Activated CD8-positive, alpha-beta T cell treated with anti-CD3 and anti-CD28 coated beads for 36 hours (primary cell): ENCODE measurements at places on chromosomes 7 and 10. TPM values are rescaled to one million over a fixed set of nuclear protein-coding genes. Genes with fewer than 3 reads are reported as not detected.

The ENTPD1 gene
- 4.6 TPM for total RNA-seq

GRCh38 chr7:134992626-134993179 lies 6.4 kb downstream of the AGBL3 start:
- peak; percentile 70 for DNase-seq

The PHYH gene
- total RNA-seq = 14.6 TPM

GRCh38 chr10:32061440-32061839 lies 5.2 kb upstream of the KIF5B start:
- no peak for DNase-seq

- no peak for DNase-seq
Observed at GRCh38 chr7:30913821-30914515, 2.3 kb downstream of the AQP1 start.

GRCh38 chr7:1486571-1486970 lies 17.6 kb downstream of the INTS1 start:
- DNase-seq = no peak

GRCh38 chr10:13349463-13350274 lies 1.6 kb upstream of the SEPHS1 start:
- peak; percentile 66 for DNase-seq

The CALCR gene
- total RNA-seq = not detected

GRCh38 chr7:71009636-71010035 lies 122.3 kb upstream of the GALNT17 start:
- DNase-seq = no peak

The GIMAP2 gene
- 42.2 TPM for total RNA-seq

The CYP51A1 gene
- total RNA-seq = 57.2 TPM

DNA sequence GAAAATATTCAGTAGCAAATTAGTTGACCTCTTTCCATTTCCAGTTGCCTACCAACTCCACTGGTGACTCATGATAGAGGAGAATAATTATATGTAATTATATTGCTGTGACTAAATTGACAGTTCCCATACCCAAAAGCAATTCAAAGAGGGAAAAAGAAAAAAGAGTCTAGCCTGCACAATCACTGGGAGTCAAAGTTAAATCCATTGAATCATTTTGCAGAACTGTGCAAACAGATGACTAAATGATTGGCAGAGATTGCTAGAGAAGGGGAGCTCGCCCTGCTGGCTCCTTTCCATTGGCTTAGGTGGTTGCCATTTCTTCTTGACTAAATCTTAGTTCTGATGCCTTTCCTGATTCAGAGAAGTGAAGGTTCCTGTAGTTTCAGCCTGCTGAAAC lies 1228.6 kb upstream of the SORCS1 start:
- no peak for DNase-seq

GRCh38 chr10:98427011-98427515 lies 12.1 kb upstream of the PYROXD2 start:
- no peak for DNase-seq

GRCh38 chr7:105610165-105610930 lies 29.1 kb upstream of the EFCAB10 start:
- DNase-seq = no peak

GRCh38 chr10:34988397-34989067 lies 101.6 kb downstream of the CUL2 start:
- DNase-seq = no peak

- no peak for DNase-seq
Observed at GRCh38 chr7:1087952-1088920, at the start of gene GPER1. Gene GPER1, plus strand, starts transcription at chr7:1088113. Its CDS starts 3,616 bp downstream, at chr7:1091729.

The SMKR1 gene
- total RNA-seq = 2.6 TPM

The ZNF735 gene
- not detected for total RNA-seq

GRCh38 chr10:110023785-110024465 lies 16.1 kb downstream of the ADD3 start:
- no peak for DNase-seq

The CXCL12 gene
- total RNA-seq = not detected

DNA sequence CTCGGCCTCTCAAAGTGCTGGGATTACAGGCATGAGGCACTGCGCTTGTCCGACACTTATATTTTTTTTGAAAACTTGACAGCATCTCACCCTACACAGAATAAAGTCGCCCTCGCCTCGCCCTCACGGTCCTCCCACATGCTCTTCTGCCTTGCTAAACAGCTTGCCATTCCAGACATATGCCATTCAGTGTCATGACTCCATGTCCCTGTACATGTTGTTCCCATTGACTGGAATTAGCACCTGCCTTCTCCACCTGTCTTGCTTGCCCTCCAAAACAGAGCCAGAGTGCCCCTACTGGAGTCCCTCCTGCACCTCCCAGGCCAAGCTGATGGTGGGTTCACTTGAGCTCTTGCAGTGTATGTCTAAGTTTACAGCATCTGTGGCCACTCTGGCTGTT lies 6.2 kb downstream of the NIPSNAP2 start:
- no peak for DNase-seq

DNA sequence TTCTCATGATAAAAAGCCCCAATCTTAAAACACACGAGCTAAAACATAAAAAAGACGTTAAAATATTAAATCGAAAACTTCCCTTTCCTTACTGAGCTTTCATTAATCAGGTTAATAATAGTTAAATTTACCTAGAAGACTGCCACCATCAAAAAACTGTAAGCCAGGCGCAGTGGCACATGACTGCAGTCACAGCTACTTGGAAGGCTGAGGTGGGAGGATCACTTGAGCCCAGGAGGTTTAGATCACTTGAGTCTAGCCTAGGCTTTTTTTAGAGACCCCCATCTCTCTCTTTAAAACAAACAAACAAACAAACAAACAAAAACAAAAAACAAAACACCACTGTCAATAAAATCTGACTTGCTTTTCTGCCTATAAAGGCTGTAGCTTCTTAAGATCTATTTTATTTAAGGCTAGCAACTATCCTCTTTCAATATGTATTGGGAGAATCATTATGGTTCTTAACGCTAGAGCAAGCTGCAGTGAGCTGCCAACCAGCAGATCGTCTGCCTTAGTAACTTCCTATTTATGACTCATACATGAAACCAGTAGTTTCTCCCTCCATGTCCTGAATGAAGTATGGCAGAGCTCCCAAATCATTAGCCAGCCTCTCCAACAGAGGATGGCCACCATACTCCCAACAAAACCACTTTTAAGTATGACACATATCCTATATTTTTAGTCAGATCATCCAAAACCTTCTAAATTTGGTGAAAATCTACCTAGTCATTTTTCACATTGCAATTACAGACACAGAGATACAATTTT lies 163.7 kb downstream of the SRPK2 start:
- peak; percentile 13 for DNase-seq

DNA sequence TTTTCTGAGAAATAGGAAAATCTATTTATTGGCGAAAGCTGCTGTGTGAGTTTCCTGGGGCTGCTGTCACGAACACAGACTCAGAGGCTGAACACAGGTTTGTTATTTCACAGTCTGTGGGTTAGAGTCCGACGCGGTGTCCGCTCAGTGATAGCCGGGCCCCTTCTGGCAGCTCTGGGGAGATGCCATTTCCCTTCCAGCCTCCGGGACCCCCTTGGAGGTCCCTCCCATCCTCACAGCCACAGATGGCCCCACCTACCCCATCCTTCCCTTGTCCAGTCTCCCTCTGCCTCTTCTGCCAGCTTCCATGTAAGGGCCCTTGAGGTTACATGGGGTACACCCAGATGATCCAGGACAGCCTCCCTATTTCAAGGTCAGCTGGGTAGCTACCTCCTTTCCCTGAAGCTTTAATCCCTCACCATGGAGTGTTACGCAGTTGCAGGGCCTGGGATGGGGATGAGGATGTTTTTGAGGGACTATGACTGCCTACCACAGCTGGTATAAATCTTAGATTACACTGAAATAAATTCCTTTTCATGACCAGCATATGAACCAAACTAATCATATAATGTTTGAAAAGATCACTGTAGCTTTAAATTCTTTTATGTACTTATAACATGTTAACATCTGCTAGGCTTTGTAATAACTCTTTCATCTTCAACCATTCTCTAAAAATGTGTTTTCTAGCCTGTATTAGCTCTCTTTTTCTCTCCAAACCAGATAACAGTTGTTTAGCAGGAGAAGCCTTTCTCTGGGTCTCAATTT lies 98.5 kb downstream of the WDR37 start:
- no peak for DNase-seq

DNA sequence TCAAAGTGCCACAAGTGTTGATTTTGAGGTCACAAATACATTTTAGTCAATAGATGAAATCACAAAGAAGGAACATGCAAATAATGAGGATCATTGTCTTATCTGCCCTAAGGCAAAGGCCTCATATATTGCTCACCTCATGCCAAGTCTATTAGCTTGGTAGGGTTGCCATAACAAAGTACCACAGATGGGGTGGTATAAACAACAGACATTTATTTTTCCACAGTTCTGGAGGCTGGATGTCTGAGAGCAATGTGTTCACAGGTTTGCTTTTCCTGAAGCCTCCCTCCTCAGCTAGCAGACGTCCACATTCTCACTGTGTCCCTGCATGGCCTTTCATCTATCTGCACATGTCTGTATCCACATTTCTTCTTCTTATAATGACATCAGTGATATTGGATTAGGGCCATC lies 59.6 kb downstream of the RELN start:
- no peak for DNase-seq

The FKBP6 gene
- not detected for total RNA-seq

- DNase-seq = no peak
Observed at GRCh38 chr7:36204929-36205635, 52.0 kb downstream of the EEPD1 start.

DNA sequence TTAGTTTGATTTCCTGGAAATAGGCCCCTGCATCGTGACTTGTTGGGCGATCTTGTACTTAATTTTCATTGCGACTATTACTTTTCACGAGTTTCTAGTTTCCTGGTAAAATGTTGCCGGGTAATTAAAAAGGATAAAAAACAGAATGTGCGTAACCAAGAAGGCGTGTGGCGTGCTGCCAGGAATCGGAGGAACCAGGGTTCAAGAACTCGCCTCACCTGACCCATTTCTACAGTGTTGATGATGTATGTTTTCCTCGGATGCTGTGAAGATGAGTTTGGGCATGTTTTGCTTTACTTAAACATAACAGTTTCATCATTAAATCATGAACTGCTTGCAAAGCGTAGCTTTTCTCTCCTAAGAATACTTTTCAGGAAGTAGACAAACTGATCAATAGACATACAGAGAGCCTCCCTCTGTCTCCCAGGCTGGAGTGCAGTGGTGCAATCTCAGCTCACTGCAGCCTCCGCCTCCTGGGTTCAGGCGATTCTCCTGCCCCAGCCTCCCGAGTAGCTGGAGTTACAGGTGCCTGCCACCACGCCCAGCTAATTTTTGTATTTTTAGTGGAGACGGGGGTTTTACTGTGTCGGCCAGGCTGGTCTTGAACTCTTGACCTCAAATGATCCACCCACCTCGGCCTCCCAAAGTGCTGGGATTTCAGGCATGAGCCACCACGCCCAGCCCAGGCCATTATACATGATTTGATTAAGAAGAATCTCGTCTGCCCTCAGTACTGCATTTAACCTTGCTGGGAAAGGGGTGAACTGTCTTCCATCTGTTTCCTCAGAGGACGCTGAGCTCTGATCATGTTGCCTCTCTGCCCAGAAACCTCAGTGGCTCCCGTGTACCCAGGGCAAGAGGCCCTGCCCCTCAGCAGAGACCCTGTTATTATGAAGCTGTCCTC lies 9.1 kb downstream of the FOXK1 start:
- no peak for DNase-seq

The SEC61G gene
- total RNA-seq = 162 TPM

DNA sequence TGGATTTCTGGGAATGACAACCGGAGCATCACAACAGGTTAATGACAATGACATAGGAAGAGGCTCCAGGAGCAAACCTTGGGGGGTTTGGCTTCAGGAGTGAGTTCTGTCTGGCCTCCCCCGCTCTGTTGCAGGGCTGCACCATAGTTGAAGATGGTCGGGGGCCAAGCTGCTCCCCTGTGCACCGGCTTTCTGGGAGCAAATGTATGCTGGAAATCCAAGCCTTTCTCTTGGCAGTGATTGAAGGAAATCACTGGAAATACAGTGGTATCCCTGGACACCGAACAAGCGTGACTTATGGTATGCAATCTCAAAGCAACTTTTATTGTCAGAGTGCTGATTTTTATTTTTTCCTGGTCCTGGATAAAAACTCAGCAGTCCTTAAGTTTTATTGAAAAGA lies 251.9 kb upstream of the ZNF32 start:
- DNase-seq = no peak

The HSPA12A gene
- 0.07 TPM for total RNA-seq

GRCh38 chr10:70334526-70335245 lies 47.7 kb downstream of the LRRC20 start:
- DNase-seq = no peak

The CYP2C19 gene
- not detected for total RNA-seq

GRCh38 chr7:82950436-82950835 lies 212.2 kb downstream of the PCLO start:
- DNase-seq = no peak

The CNPY1 gene
- not detected for total RNA-seq

DNA sequence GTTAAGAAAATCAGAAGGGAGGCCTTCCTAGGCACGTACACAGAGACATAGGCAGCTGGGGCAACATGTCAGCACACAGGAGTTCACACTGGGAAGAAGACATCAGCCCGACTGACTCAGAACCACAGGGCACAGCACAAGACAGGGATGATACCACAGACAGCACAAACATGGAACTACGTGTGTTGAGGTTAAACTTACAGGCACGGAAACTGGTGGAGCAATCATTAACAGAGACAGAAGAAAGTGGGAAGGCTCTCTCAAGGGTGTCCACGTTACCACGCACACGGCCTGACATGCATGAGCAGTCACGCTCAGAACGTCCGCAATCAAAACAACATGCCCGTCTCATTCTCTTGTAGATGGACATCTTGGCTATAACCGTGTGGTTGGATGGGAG lies 636.4 kb downstream of the KCNMA1 start:
- DNase-seq = no peak

DNA sequence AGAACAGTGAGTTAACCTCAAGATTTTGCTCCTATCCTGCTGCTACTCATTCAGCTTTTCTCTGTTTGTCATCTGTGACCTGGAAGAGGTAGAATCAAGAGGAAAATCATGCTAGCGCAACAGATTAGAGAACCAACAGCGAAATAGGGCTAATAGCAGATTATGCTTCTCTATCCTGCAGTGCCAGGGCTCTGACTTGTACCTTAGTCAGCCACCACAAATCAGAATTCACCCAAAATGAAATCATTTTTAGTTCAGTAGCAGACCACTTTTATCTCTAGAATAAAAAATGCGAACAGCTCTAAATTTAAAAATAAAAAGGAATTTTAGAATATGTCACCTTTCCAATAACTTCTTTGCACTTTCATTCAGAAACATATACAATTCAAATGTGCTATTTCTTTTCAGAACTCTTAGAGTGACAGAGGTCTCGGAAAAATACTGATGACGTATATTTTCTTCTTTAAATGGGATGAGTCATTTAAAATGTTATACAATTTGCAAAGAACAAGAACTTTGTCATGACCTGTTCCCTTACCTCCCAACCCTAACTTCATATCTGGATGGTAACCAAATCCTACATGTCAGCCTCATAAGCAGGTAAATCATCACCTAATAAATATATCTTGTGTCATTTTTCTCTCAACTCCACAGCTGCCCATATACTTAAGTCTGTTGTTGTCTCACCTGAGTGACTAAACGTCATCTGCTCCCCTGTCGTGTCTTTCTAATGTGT lies 896.4 kb downstream of the PCDH15 start:
- no peak for DNase-seq

- no peak for DNase-seq
Observed at GRCh38 chr10:58700591-58700990, 187.9 kb downstream of the BICC1 start.
